Stimulated activated CD8-positive, alpha-beta memory T cell treated with anti-CD3 and anti-CD28 coated beads, Interleukin-2, amount 100 ng/mL, for 48 hours (primary cell): ENCODE measurements at places on chromosomes 2 and 18.

GRCh38 chr2:65630643-65631042 lies 198.2 kb upstream of the SPRED2 start:
- no peak for DNase-seq

DNA sequence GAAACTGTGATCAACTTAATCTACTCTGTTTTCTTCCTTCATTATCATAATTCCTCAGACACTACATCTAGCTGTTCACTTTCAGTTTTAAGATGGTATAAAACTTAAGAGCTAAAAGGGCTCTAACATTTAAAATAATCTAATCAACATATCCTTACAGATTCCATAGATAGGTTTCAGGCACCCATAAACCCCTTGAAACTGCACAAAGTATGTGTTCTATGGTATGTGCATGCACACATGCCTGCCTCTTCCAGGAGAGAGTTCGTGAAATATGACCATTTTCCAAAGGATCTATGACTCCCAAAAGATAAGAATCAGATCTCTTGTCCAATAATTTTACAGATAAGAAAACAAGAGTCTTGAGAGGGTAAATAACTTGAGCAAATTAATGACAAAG lies 59.4 kb downstream of the CUL3 start:
- no peak for DNase-seq

DNA sequence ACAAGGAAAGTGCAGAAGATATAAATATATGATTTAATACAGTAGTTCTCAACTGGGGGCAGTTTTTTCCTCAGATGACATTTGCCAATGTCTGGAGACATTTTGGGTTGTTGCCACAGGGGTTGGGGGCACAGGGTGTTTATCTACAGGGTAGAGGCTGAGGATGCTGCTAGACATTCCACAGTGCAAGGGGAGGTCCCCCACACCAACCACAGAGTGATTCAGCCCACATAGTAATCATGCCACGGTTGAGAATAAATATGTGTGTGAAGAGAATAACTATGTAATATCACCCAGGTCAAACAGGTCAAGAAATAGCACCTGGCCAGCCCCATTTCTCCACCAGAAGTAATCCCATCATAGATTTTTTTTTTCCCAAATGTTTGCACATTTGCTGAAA lies 17.9 kb downstream of the DYSF start:
- no peak for DNase-seq

DNA sequence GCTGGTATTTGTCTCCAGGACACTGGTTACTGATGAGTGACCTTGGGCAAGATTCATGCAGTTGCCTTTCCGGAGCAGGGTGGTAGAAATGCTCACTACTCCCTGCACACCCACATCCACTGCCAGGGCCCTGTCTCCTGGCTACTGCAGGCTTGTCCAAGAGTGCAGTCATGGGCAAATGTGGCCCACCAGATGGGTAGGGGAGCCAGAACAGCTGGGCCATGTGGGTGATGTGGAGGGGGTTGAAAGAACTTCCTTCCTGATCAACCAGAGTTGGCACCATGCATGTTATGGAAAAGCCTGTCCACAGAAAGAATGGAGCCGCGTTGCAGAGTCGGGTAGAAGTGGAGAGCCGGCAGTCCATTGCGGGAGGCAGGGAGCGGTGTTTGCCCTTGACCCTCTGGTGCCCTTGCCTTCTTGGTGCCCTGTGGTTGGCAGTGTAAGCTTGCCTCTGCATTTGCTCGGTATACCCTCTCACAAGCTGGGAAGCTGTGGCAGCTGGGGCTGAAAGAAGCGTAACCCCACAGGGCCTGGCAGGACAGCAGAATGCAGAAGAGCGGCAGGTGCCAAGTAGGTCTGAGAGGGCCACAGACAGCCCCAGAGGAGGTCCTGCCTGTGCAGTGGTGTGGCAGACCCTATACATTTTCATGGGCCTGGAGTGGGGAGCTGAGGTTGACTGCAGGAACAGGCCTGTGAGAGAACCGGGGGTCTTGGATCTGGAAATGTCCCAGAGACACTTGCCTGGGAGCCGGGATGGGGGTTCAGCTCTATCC lies 253.2 kb downstream of the TFCP2L1 start:
- DNase-seq: no peak

- no peak for DNase-seq
These were observed 144.6 kb upstream of the L3MBTL4 start for GRCh38 chr18:6559296-6559695.

DNA sequence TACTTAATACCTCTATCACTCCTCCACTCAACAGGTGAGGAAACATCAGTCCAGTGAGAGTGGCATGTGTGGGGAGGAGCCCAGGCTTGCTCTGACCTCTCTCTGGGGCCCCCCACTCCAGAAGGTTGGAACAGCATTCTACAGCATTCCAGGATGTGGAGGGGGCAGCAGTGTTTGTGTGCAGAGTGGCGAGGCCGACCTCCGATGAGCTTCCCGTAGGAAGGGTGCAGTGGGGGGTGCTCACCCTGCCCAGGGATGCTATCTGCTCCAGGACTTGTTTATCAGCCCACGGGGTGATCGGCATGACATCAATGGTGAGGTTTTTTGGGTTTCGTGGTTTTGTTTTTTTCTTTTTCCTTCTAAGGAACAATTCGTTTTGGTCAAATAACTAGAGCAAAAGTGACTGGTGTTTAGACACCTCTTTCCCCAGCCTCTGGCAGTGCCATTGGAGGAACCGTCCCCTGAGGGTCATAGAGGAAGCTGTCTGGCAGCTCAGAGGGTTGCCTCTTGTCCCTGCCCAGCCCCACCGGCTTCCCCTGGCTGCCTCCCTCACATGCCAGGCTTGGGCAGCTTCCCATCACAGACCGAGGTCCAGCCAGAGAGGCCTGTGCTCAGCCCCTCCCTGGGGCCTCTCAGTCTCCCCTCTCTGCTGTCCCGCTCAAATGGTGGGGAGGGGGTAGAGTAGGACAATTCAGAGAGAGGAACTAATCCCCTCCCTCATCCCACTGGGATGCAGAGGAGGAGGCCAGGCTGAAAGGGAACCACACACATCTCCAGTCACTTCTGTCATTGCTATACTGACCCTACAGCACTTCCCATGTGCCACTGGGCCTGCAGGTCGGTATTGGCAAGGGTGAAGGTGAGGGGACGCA lies 96.5 kb downstream of the ZFP36L2 start:
- DNase-seq: no peak

DNA sequence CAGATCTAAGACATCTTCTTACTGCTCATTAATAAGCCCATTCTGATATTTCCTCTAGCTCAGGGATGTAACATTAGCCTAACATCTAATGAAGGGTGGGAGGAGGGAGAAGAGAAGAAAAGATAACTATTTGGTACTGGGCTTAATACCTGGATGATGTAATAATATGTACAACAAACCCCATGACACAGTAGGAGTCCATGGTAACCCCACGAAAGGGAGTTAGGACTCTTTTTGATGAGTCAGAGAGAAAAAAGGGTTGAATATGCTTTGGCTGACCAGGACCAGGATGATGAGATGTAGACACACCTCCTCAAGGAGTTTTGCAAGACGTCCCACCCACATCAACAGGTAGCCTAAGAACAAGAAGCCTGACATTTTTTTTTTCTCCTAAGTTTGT lies 34.4 kb upstream of the DLX2 start:
- DNase-seq: no peak

GRCh38 chr2:133579274-133579673 lies 11.0 kb upstream of the NCKAP5 start:
- no peak for DNase-seq

DNA sequence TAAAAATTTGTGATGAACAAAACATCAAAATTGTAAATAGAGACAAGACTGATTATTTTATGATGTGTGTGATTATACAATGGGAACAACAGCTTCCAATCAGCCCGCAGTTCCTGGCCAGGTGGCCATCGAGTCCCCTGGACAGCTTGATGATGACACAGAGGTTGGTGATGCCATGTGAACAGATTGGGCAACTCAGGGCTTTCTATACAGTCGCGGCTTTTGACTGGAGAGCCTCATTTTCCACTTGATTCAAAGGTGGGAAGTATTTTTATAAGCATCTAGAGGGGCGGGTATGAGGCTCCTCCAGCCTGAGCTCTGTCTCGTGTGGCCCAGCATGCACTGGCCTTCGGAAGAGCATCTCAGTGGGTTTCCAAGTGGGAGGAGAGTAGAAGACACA lies 14.9 kb upstream of the HPCAL1 start:
- DNase-seq: no peak

- no peak for DNase-seq
These were observed 34.3 kb upstream of the ATP6V1B1 start for GRCh38 chr2:70901227-70902066.

DNA sequence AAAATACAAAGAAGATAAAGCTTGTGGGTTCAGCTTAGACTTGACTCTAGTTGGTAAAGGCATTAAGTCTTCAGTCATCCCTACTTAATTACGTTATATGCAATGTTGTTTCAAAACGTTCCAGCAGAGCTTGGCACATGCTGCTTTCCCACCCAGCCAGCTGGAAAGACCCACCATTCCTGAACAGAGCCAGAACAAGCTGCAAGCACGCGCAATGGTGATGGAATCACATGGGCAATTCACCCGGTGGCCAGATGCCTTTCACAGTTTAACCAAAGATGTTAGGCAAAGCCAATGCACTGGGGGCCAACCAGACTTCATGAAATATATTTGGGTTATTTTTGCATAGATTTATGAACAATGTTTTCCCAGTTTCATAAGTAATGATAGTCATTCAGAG lies 123.4 kb upstream of the CDH20 start:
- DNase-seq: no peak

DNA sequence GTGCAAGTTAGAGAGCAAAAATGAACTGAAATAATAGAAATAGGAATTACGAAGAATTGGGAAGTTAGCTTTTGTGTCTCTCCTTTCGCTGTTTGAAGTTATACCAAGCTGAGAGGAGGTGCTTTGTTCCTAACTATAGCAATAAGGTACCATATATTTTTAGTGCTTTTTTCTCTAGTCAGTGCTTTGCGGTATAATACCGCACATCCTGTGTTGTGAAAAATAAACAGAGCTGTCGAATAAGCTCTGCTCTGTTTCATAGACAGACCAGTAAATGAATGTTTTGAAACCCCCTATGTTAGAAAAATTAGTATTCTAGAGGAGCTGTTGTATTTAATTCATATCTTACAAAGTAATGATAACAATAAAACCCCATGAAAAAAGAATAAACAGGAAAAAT lies 130.8 kb downstream of the MAP4K4 start:
- DNase-seq: no peak

- no peak for DNase-seq
These were observed 713.9 kb downstream of the CPS1 start for GRCh38 chr2:211270257-211270656.

- DNase-seq: no peak
These were observed 45.5 kb downstream of the CERS6 start for GRCh38 chr2:168501466-168502065.

DNA sequence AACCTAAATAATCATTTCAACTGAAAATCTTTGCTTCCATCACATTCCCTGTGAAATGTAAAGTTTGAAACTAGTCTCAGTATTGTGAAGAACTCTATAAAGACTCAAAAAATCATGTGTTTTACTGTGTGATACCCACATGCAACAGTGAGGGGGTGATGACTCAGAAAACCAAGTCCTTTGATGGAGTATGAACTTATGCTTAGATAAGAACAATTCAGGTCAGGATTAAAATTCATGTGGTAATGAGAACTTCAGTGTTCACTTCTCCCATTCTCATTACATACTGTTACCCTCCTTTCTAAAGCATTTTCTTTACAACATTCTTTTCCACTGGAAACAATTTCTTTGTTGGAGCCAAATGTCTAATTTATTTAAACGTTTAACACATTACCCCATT lies 360.2 kb downstream of the FSIP2 start:
- no peak for DNase-seq

GRCh38 chr2:118530976-118531375 lies 316.5 kb downstream of the EN1 start:
- no peak for DNase-seq

- no peak for DNase-seq
These were observed 123.9 kb upstream of the FAM136A start for GRCh38 chr2:70425682-70426301.

- DNase-seq: no peak
These were observed 72.3 kb downstream of the IL1R2 start for GRCh38 chr2:102063941-102064678.

- DNase-seq: no peak
These were observed 511.2 kb downstream of the METTL4 start for GRCh38 chr18:2060086-2060485.

- DNase-seq: no peak
These were observed 190.0 kb downstream of the DSC3 start for GRCh38 chr18:30852541-30852940.

DNA sequence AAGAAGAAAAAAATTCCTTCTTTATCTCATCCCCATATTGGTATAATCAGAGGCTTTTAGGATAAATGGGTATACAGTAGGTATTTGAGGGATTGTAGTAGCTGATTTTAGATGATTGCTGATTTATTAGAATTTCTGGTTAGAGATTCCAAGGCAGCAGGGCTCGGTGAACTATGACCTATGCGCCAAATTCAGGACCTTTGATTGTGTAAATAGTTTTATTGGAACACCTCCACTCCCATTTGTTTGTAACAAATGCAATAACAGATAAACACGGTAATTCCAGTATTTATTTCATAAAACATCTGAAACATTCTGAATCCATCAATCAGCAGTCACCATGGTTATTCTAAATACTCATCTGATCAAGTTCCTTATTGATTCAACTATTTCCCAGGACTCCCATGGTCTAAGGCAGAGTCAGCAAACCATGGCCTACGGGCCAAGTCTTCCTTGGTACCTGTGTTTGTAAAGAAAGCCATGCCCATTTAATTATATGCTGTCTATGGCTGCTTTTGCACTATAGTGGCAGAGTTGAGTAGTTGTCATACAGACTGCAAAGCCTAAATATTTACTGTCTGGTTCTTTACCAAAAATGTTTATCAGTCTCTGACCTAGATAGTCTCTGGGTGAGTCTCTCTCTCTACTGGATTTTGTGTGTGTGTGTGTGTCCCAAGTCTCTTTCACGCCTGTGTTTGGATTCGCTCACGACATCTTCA lies 4.3 kb downstream of the MGAT5 start:
- no peak for DNase-seq

- DNase-seq: no peak
These were observed 97.1 kb downstream of the TEX51 start for GRCh38 chr2:126995621-126996377.

- DNase-seq: no peak
These were observed 5.5 kb downstream of the RPE start for GRCh38 chr2:210007895-210008294.

DNA sequence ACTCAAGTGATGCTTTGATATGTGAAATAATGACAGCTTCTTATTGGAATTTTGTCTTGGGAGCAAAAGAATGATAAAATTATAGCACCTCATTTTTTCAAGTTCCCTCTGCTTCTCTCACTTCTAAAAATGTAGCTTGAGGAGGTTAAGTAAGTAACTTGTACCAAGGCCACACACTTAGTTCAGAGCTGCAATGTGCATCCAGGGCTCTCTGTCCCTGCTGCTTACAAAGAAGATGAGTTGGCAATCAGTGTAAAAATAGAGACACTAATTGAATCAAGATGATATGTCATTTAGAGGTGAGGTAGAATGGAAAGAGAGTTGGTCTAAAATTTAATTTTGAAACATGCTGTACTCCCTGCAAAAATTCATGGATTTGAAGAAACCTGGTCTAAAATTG lies 312.0 kb upstream of the TNP1 start:
- DNase-seq: no peak
